ENCODE measurements at places on chromosomes 7 and 10.

GRCh38 chr10:33939892-33940291 lies 605.4 kb upstream of the NRP1 start:
- DNase-seq = no peak

GRCh38 chr10:43340101-43340500 lies 31.3 kb upstream of the FXYD4 start:
- no peak for DNase-seq

DNA sequence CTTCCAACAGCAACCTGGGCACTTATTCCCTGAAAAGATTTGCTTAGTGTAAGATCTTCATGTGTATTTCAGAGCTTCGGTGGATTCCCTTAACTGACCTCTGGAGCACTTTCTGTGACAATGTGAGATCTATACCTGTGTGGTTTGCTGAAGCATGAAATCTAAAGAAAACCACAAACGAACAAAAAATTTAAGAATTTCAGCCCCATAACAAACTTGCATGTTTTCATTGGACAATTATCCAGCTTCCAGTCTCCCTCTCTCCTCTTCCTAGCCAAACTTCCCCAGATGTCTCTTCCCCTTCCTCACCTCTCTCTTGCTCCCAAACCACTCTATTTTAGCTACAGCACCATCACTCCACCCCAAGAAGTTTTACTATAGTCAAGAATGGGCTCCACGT lies 279.9 kb upstream of the SORCS1 start:
- DNase-seq = no peak

- no peak for DNase-seq
These were observed 216.9 kb upstream of the PPP2R2D start for GRCh38 chr10:131683941-131684340.

DNA sequence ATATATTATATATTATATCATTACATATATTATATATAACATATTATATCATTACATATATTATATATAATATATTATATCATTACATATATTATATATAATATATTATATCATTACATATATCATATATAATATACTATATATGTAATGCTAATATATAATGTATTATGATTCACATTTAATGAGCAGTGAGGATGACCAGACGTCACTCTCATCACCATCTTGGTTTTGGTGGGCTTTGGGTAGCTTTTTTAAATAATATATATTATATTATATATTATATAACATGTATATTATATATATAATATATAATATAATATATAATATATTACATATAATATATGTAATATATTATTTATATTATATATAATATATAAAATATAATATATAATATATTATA lies 1189.4 kb upstream of the AUTS2 start:
- DNase-seq = no peak

- no peak for DNase-seq
These were observed 338.8 kb upstream of the SHH start for GRCh38 chr7:156151078-156151477.

DNA sequence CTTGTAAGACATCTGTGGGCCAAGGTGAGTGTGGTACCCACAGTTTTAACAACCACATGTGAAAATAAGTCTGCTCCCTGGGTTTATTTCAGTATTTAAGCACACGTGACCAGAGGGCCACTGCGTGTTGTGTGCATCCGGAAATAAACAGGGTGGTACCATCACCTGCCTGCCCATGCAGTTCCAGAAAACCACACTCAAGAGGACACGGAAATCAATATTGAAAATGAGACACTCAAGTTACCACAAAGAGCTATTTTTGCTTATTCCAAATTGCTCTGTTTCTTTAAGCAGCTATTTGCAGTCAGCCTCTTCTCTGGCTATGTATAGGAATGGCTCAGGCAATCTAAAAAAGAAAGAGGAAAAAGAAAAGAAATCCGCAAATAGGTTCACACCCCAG lies 71.8 kb upstream of the LOXL4 start:
- DNase-seq = no peak

DNA sequence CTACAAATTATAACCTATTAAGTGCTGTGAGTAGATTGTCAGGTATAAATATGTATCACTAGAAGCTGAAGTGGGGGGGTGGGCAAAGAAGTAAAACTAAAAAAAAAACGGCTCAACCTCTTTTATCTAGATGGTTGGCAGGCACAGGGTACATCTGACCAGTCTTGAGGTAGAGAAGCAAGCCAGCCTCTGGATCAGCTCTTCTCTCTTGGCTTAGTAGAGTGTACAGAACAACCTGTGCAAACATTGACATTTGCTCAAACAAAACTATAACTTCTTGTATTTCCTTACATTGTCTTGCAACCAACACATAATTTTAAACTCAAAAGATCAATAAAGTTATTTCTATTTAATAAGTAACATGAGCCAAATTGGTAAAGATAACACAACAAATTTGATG lies 25.6 kb downstream of the DNA2 start:
- DNase-seq = no peak

DNA sequence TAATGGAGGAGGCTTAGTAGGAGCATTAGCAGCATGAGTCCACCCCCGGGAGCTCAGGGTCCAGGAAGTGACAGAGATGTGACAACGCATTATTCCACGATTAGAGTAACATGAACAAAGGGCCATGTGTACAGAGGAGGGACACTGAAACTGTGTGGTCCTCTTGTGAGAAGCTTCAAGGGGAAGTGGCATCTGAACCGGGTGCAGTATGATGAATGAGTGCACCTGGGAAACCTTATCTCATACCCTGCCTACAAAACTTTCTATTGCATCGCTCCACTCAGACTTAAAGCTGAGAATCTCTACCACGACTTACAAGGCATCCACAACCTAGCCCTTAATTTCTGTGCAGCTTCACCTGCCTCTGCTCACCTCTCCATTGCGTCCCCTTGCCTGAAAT lies 115.3 kb upstream of the AMPH start:
- no peak for DNase-seq

GRCh38 chr7:28871631-28872030 lies 86.5 kb downstream of the TRIL start:
- DNase-seq = no peak

DNA sequence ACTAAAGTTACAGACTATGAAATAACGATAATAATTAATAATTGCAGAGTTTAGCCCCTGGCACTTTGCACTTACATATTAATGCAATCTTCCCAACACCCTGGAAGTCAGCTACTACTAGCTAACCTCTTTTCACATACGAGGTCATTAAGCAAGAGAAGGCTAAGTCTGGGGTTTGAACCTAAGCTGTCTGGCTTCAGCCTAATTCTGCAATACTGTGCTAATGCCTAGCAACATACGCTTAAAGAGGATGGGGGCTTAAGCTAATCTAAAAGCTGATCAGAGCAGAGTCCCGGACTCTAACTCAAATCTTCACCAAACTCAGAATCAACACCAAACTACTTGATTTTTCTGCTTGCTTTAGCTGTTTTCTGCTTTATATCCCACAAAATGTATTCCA lies 168.7 kb upstream of the GNAI1 start:
- no peak for DNase-seq

DNA sequence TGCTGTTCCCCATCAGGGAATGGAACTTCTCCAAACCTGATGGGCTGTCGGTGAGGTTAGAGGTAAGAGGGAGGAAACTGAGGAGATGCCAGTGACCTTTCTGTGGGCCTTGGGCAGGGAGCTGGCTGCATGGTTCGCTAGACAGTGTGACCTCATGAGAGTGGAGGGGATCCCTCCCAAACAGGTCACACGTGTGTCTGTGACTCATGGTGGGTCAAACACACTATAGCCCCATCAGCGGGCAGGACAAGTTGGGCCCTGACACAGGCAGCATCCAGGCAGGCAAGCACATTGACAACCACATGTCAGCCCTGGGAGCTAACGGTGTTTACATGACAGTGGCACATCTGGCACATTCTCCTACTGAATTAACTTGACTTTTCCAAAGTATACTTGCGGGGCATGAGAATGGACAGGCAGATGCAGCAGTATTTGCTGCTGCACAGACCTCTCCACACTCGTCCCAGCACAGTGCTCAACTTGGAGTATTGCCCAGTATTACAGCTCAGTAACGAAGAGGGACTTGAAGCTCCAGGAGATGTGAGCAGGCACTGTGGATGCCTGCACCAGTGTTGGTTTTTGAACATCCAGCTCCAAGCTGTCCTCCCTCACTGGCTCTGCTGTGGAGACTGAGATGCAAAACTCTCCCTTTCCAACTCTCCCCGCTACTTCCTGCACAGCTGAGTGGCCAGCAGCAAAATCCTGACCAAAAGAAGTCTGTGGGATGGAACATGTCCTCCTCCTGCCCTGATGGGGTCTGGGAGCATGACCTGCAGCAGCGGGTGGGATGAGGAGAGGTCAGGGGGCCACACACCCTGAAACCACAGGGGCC lies 199.6 kb downstream of the WDR37 start:
- no peak for DNase-seq

- DNase-seq = peak; percentile 86
These were observed 94.2 kb downstream of the C10orf90 start for GRCh38 chr10:126576336-126576735.

DNA sequence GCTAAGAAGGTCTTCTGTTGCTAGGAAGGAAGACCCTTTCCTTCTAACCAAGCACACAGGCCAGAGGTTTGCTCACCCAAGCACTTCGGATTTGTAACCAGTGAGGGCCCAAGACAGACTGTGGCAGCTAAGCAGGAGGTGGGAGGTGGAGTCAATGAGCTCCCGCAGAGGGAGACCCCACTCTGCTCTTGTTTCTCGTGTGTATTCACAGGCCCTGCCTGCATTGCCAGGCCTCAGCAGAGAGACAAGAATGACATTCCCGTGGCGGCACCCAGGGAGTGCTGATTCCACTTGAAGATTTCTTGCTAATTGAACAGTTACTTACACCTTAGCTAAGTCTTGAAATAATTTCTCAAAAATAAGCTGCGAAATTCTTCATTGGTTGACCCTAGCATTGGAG lies 13.4 kb downstream of the PKD1L1 start:
- DNase-seq = no peak

DNA sequence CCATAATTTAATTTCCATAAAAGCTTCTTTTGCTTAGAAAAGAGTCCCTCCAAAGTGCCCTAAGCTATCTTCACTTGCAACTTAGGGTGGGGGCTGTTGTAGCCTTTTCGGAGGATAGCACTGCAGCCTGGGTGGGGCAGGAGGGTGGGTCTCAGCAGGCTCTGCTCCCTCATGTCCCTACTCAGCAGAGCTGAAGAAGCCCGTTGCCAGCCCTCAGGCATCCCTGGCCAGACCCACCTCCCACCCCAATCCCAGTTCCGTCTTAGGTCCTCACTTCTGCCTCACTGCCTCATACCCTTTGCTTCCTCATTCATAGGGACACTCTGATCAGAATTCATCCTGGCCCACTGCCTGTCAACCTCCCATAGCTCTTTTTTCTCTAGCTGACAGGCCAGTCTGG lies 99.8 kb upstream of the ZMIZ1 start:
- no peak for DNase-seq

GRCh38 chr10:15478429-15478828 lies 107.3 kb upstream of the FAM171A1 start:
- no peak for DNase-seq

- no peak for DNase-seq
These were observed 113.6 kb upstream of the RET start for GRCh38 chr10:42963312-42963711.

DNA sequence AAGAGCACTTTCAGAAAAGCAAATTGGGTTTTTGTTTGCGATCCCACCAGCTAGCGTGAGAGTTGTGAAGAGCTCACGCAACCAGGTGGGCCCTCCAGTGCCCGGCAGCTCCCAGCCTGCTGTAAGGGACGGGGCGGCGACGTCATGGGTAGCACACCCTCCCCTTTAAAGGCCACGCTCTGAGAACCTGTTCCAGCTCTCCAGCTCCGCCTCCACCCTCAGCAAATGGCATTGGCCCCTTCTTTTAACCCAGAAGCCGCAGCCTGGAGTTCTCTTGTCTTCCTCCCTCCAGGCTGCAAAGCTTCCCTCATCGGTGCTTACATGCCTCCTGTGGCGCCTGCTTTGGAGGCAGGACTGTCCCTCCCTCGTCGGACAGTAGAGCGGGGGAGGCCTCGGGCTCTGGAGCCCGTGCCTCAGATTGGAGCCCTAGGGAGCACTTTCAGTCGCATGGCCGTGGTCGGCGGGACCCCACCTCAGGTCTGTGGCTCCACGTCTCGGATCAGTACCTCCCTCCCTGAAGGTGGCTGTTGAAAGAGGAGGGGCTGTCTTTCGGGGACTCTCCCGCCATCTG lies 32.9 kb downstream of the WIPI2 start:
- no peak for DNase-seq

- peak; percentile 24 for DNase-seq
These were observed 230.5 kb upstream of the TMEM229A start for GRCh38 chr7:124263232-124263827.

GRCh38 chr10:109454691-109455090 lies 468.6 kb downstream of the XPNPEP1 start:
- peak; percentile 47 for DNase-seq

DNA sequence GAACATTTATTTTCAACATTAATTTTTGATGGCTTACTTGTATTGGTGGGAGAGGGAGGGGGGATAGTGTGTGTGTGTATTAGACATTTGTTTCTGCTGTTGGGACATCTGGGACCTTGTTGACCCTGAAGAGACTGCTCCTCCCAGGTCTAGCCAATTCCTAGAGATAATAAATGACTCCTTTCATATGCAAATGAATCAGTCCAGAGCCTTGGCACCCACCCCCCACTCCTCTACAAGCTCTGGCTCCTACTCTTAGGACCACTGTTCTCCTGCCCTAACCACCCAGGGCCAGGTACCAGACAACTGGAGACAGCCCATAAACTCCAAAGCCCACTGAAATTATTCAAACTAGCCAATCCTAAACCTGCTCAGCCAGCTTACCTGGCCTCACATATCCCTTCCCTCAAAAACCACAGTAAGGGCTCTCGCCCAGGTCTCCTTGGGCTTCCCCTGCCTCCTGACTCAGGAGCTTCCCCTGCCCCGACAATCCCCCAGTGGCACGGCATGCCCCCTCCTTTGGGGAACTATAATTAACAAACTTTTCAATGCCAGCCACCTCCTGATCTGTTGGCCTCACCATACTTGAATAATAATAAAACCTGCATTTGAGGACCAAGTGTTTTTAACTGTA lies 233.3 kb downstream of the ELMO1 start:
- no peak for DNase-seq

GRCh38 chr10:4943821-4944220 lies 19.4 kb upstream of the AKR1C1 start:
- DNase-seq = no peak

DNA sequence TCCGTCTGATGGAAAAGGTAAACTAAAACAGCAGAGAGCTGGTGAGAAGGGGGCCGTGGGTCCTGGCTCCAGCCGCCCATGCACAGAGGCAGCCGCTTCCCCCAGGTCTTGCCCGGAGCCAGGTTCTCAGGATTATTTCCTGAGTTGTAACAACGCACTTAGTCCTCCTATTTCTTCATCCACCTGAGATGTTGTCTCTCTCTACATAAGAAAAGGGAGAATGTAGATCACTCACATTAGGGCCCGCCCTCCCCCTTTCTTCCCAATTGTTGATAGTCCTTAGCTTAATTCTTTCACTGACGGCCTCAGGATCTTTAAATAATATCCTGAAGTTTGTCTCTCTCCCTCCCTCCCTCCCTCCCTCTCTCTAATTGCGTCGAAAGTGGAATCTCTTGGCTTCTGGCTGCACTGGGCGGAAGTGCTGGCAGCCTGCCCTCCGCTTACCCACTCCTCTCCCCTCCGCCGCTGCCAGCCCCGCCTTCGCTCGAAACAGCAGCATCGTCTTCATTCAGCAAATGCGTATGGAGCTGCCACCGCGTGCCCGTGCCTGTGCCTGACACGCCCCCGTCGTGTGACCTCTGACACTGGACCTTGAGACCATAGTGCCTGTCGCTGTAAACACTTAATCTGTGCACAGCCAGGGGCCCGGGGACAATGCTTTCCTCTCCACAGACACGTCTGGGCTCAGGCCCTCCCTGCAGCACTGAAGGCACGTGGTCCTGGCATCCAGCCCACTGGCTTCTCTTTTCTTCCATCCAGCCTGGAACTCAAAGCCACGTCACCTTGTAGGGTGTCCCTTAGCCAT lies 174.5 kb upstream of the PPP2R2D start:
- DNase-seq = no peak

All from fibroblast of skin of back (primary cell).